ENCODE measurements at places on chromosomes 6 and 20.
A peak's percentile ranks its signal among the peaks of the same experiment; 100 is the strongest.

GRCh38 chr20:53809217-53809616, 215.6 kb upstream of the ZNF217 start:
- no peak for DNase-seq

GRCh38 chr6:160461641-160462040, 113.5 kb downstream of the SLC22A3 start:
- no peak for DNase-seq

GRCh38 chr20:41014561-41015088, 14.0 kb upstream of the TOP1 start:
- DNase-seq: no peak

DNA sequence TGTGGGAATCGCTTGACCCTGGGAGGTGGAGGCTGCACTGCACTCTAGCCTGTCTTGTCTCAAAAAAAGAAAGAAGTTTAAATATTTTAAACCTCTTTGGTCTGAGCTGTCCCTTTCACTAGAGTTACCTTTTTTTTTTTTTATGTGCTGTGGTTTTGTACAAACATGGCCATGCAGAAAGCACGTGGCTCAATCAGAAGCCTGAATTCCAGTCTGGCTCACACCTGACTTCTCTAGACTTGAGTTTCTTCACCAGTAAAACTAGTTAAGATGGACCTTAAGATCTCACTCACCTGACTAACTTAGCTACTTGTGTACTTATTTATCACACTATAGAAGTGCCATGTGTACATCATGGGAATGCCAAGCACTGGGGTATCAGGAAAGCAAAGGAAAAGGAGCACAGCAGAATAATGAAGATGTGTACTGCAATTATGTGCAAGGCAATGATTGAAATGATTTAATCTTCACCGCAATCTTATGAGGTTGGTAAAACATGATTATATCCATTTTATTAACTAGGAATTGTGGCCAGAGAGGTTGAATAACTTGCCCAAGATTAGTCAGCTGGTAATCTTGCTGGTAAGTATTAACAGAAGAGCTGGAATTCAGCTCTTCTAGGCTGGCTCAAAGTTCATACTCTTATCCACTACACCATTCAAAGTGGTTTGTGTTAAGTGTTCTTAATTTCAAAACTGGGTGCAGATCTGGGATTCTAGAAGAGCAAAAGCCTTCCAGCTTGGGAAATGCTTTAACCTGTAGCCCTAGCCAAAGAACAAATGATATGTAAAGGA, 10.7 kb downstream of the HMGN3 start:
- no peak for DNase-seq

- no peak for DNase-seq
Measured at GRCh38 chr6:78132671-78133410, 480.0 kb downstream of the MEI4 start.

DNA sequence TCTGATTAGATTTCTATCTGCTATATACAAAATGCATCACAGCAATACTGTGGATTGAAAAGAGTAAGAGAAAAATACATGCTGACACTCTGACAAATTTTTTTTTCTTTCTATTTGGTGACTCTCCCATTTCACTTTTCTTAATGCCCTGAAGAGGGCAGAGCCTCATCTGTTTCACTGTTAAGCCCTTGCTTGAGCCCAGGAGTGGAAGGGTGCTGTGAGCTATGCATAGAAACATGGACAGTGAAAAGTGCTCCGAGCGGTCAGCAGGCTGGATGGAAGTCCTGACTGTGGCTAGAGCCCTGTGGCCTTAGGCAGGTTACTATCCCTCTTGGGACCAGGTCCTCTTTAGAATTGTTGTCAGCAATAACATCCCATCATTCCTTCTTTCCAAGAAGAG, 17.4 kb upstream of the CSE1L start:
- no peak for DNase-seq

DNA sequence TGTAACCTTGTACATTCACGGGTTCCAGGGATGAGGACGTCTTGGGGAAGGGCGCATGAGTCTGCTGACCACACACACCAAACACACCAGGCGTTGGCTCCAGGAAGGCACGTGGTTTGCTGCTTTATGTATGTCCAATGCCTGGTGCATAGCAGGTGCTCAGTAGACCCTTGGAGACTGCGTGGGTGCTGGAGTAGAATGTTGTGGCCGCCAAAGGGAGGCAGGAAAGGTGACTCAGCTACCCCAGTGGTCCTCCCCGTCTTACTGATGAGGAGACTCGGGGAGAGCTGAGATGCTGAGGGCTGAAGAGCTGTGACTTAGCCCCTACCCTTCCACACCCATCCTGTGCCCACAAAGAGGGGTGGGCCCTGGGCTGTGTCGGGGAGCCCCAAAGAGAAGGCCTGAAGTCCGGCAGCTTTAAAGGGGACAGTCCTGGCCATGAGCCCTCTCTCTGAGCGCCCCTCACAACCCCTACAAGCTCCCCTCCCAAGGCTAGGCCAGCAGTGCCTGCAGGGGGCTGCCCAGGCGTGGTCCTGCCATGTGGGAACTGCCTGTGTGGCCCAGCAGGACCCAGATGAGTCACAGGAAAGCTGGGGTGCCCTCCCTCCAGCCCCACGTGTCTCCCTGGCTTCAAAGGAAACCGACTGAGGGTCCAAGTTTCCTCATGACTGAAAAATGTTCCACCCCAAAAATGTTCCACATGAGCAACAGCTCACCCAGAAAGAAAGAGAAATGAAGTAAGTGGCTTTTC, 28.0 kb upstream of the PTGIS start:
- peak; percentile 52 for DNase-seq

GRCh38 chr6:28208111-28208659, 16.9 kb upstream of the ZSCAN9 start:
- DNase-seq: no peak

DNA sequence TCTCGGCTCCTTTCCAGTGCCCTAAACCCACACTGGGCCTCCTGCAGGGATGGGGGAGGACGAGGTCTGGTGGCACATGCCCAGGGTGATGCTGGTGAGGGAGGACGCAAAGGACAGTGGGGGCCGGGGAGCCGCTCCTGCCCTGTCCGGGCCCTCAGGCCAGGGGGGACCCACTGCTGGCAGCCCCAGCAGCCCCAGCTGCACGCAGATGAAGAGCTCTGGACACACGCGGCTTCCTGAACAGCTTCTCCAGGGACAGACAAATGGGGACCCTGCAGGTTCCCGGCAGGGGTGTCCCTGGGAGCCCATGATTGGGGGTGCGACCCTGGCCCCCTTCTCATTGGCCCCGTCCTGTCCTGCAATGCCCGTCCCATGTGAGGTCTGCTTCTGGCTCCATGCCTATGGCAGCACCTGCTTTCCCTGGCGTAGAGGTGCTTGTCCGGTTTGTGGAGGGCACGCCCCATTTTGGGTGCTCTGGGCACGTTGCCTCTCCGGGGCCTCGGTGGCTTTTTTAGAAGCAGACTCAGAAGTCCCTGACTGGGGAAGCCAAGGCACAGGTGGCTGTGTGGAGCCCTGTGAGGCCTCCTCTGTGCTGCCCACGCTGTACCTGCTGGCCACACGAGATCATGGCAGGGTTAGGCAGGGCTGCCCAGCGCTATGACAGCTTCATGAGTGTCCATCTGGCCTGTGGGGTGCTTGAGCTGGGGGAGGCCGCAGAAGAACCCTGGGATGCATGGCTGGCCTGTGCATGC, 15.4 kb upstream of the TNFRSF6B start:
- DNase-seq: no peak

- no peak for DNase-seq
Measured at GRCh38 chr20:60977901-60978300, 274.2 kb upstream of the CDH4 start.

- no peak for DNase-seq
Measured at GRCh38 chr6:26569433-26569764, 27.4 kb upstream of the ABT1 start.

- DNase-seq: no peak
Measured at GRCh38 chr6:52231406-52232127, 12.7 kb downstream of the IL17F start.

DNA sequence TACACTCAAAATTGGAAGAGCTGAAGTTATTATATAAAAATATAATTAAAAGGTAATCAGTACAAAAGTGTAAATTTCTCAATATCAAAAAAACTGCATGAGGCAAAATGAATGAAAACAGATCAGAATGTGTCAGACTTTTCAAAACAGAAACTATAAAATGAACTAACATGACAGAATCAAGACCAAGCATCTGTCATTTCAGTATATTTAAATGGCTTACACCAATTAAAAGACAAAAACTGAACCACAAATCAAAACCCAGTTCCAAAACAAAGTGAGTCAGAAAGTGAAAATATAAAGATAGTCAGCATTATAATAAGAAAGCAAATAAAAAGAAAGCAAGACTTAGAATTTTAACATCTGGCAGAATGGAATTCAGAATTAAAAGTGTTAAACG, 289.7 kb downstream of the UBE3D start:
- peak; percentile 13 for DNase-seq

DNA sequence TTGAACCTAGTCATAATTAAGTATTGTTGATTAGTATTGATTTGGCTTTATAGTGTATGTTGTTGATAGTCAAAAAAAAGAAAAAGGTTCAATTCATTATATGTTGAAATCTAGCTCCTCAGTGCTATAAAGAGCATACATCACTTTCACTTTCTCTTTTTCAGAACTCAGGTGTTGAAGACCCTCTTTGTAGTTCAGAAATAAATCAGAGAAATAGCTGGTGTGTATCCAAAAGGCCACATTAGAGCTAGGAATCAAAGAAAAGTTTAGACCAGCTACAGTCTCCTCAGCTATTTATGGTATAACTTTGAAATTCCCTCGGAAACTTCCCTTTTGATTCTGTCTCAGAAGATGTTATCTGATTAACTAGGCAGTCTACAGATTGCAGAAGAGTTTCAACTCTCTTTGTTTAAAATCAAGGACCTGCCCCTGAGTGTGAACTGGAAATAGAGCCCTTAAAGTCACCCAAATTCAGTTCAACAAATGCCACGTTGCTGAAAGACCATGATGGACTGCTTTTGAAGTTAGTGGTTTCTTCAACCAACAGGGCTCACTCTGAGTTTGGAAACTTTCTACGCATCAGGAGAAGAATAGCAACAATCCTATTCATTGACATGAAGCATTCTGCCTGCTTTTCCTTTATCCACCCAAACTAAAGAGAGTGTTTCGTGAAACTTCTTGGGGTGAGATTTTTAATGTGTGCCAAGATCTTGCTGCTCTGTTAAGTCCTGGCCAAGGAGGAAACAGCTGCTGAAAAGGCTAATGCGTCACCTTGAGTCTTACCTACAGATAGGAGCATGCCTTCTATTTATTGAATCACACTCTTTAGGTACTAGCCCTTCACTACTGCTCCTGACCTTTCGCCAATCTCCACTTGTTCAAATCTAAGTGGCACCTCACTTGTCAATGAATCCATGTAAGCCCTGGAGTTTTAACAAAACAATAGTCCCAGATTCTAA, 111.7 kb downstream of the TNFRSF21 start:
- no peak for DNase-seq

DNA sequence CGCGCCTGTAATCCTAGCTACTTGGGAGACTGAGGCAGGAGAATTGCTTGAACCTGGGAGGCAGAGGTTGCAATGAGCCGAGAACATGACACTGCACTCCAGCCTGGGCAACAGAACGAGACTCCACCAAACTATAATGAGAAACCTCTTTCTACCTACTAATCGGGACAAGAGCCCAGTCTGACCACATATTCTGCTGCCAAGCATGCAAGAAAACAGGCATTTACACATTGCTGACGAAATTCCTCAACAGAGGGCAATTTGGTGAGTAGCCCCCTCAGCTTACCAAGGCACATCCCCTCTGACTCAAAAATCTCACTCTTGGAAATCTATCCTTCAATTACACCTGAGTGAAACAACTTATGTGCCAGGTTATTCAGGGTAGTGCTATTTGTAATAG, 81.2 kb downstream of the SLC23A2 start:
- DNase-seq: no peak

- DNase-seq: no peak
Measured at GRCh38 chr20:52383995-52384621, 192.5 kb upstream of the ZFP64 start.

DNA sequence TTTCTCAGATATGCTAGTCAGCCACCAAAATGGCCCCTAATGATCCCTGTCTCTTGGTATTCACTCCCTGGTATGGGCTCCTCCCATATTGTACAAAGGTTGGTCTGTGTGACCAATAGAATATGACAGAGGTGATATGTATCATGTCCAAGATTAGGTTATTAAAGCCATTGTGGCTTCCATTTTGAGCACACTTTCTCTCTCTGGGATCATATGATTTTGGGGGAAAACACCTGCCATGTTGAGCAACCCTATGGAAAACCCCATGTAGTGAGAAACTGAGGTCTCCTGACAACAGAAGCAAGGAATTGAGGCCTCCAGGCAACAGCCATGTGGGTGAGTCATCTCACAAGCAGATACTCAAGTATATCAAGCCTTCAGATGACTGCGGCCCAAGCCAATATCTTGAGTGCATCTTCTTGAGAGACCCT, 7.1 kb upstream of the ZNF318 start:
- peak; percentile 87 for DNase-seq

GRCh38 chr20:46995561-46996142, 101.0 kb downstream of the EYA2 start:
- DNase-seq: peak; percentile 12

- DNase-seq: peak; percentile 37
Measured at GRCh38 chr6:85674604-85675003, 31.9 kb upstream of the SYNCRIP start.

GRCh38 chr6:118959903-118960302, 24.9 kb upstream of the MCM9 start:
- DNase-seq: no peak

Measured in GM12865 (cell line).